ENCODE measurements at places on chromosomes 6 and 20. TPM values are rescaled to one million over a fixed set of nuclear protein-coding genes. Genes with fewer than 3 reads are reported as not detected.

DNA sequence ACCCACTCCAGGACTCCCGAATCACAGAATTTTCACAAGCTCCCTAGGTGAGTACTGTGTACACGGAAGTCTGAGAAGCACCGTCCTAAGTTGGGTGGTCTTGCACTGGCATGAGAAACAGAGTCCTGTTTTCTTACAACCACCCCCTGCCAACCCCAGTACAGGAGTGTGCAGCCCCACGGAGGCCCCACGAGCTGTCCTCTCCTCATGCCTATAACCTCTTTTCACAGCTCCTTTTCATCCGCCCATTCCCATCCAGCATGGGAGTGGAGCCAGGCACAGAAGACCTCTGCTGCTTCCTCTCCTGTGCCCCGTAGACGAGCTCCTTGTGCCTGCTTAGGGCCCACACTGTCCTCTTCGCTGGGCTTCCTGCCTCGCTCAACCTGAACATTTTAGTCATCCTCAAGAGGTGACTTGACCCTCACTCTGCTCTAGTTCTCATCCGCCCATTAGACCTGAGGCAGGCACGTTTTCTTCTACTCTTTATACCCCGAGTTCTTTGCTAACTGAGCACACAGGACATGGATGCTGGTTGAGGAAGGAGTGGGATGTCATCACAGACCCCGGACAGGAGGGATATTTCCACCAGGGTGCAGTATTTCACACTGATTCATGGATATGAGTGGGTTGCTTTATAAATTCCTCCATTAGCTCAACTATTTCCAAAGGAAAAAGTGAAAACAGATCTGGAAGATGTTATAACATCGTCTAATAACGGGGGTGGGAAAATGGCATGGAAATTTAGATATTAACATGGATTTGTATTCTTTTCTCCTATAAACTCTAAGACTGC lies 160.5 kb downstream of the TTLL2 start:
- DNase-seq: no peak

E2F1 gene
- 37.1 TPM for total RNA-seq

NRM gene
- 11.2 TPM for total RNA-seq

- no peak for DNase-seq
Measured at GRCh38 chr6:96849615-96850014, 12.3 kb upstream of the GPR63 start.

DNA sequence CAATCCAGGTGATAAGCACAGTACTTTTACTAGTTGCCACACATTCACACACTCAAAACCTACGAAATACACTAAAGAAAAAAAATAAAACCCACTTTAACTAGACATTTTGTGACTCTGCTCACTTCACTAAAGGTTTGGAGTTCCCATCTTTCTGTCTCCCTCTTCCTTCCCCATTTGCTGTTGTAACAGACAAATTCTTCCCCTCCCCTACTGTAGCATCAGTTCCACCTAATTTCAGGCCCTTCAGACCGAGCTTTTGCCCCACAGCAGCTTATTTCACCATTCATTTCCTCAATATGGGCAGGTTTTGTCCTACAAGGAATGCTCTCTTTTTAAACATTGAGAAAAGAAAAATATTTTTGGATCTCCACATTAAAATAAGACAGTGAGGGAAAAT lies 31.3 kb upstream of the MRAP2 start:
- no peak for DNase-seq

KHDC1L gene
- not detected for total RNA-seq

DNA sequence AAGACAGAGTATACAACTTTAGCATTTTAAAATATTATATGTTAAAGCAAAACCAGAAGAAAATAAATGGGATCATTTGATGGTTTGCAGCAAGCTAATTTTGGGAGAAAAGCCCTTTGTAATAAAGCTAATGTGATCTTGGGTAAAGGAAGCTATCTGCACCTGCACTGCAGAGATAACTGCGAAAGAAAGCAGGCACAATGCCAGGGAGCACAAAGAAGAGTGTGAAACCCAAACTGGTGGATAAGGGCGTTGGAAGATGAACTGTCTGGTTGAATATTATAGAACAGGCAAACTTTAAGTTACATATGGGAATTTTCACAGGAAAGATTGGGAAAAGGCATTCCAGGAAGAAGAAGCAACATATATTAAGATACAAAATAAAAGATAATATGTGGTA lies 179.2 kb upstream of the KHDRBS2 start:
- no peak for DNase-seq

DNA sequence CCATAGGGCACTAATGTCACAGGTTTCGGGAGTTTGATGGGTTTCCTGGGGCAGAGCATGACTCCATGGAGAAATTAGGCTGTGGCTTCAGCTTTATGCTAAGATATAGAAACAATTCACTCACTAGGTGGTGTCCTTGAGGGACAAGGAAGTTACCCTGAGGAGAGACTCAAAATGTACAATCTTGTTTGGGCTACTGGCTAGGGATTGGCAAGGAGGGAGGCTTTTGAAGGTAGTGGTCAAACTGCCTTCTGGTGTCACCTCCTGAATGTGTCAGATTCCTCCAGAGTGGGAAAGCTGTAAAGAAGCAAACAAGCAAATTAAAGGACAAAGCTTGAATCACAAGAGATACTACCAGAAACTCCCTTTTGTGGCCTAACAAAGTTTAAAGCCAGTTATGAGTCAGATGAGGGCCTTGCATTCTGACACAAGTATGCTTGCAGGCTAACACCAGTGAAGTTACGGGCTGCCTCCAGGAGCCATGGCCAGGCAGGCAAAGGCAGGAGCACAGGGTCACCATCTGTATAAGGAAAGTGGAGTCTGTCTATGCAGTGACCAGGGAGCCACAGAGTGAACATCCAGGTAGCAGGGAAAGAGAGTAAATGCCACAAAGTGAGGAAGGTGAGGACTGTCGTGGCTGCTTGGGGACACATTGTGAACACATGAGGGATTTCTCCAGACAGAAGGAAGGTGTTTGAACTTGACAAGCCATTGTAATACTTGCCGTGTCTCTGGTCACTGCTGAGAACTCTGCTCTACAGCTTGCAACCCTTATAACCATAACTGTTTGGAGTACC lies 107.7 kb upstream of the DTNBP1 start:
- no peak for DNase-seq

SAMD10 gene
- 3.6 TPM for total RNA-seq

DNA sequence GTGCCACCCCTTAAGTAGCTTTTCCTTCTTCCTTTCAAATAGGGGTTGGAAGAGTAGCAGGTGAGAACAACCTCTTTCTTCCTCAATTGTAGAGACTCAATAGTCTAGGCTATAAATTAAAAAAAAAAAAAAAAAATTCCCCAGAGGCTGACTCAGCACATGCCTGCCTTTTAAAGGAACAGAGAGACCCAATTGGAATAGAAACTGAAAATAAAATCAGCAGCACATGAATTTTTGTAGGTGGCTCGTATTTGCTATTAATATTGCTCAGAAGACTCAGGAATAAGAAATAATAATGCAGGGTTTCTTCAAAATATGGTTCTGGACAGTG lies 19.3 kb downstream of the TOP1 start:
- DNase-seq: peak; percentile 53

DNA sequence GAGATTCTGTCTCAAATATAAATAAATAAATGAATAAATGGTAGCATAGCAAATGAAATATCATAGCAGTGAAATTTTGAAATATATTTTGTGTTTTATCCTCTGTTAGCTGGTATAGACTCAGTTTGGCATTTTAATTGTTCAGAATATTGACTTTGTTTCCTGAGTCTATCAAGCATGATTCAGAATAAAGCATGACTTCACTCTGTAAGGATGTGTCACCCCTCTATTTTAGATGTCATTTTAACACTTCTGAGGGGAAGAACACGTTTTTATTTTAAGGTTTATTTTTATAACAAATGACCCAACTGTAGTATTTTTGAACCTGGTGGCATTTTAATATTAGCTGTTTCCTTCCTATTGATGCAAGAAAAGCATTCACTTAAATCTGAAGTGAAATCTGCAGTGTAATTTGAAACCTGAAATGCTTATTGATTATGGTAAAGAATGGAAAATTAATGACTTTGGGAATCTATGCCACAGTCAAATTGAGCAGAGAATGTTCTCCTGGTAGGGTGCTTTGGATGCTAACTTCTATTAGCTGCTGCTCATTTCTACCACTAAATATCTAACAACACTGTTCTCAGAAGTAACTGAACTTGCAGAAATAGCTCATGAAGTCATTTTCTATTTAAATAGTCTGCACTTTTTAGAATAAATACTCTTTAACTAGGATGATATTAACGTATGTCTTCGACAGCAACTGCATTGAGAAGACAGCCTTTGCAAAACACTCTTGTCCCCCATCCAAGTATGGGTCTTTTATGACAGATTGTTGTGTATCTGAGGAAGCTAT lies 114.2 kb downstream of the SOX4 start:
- no peak for DNase-seq

SSTR4 gene
- total RNA-seq: not detected

DNA sequence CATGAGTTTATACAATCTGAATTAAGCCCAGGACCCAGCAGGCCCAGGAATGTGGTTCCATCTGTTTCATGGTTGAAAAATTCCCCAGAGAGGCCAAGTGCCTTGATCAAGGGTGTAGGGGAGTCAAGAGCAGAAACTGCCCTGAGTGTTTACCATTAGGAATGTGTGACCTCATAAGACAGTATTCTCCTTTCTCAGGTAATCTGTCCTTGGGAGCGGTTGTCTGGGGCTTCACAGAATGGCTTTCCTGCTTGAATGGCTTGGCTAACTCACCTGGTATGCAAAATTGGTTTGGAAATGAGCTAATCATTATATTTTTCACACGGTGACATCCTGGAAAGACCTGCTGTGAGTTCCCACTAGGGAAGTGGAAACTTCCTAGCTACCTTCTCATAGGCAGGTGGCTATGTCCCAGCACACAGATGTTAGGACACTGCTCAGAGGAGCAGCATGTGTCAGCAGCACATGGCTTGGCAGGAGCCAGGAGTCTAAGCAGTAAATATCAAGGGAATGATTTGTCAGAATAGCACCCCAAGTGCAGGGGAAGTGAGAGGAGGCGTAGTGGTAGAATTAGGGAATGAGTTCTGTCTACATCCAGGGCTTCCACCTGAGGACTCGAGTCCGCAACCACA lies 17.7 kb downstream of the CLIC5 start:
- DNase-seq: no peak

- DNase-seq: no peak
Measured at GRCh38 chr6:117951783-117952182, 44.7 kb downstream of the SLC35F1 start.

DNA sequence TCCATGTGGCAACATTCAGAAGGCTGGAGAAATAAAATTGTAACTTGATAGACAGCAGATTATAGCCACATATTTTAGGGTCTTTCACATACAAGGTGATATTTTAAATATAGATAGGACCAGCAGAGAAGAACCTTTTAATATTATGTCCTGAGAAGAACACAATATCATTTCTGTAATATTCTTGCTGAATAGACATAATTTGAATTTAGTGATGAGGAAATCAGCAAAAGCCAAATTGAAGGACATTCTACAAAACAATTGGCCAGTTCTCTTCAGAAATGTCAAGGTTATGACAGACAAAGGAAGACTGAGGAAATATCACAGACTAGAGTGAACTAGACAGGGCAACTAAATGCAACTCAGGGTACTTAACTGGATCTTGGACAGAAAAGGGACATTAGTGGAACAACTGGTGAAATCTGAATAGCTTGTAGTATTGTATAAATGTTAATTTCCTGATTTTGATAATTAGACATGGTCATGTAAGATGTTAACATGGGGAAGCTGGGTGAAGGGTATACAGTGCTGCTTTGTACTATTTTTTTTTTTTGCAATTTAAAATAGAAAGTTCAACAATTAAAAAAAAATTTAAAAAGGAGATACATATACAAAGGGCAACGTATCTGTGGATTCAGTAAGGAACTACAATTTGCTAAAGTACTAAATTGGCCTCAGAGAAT lies 134.5 kb upstream of the SIM1 start:
- no peak for DNase-seq

DNA sequence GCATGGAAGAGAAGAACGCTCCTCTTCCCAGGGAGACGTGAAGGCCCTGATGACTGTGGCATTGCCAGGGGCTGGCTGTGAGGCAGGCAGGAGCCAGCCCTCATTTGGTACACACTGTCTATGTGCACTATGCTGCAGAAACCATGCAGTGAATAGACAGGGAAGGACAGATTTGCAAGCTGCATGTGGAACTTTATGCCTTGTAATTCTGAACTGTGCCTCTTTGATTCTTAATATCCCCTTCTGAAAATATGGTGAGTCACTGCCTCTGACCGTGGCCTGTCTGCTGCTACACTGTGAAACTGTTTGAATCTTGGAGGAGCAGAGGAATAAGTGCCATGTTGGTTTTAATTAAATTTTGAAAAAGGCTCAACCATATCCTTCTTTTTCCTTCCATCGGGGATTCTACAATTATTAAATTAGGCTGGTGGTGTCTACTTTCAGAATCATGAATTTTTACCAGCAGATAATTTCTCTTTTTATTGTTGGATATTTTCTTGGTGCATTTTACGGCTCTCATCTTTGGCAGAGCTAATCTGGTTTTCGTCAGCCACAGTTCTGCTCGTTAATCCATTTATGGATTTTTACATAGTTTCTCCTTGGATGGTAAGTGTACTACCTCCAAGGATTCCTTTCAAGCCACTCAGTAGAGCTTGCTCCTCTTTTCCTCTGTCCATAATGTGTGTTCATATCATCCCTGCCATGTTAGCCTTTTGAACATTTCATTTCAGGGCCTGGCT lies 301.0 kb upstream of the SLC35B3 start:
- DNase-seq: peak; percentile 18

DNA sequence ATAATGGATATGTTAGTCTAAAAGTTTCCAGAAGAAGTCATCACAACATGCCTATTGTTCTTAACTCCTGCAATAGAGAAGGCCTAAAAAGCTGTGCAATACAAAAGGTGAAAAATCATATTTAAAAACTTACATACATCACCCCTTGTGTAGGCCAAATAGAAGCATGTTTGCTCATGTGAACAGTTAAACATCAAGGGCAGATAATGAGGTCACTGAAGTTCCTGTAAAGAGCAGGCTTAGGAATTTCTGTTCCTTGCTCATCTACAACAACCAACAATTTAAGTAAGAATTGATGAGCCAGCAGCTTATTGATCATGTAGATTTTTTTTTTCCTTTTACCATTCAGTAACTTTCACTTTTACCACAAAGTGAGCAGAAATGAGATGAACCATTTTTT lies 7.5 kb upstream of the NUP153 start:
- DNase-seq: no peak

MBOAT1 gene
- 8.7 TPM for total RNA-seq

All from HT1080 (cell line).